ENCODE measurements at places on chromosomes 7 and 10.

- no peak for DNase-seq
These were observed 81.1 kb downstream of the ZMIZ1 start for GRCh38 chr10:79149662-79150443.

GRCh38 chr7:47047384-47047783 lies 534.5 kb downstream of the TNS3 start:
- DNase-seq, result no peak

GRCh38 chr10:129078346-129078745 lies 388.7 kb upstream of the MGMT start:
- no peak for DNase-seq

DNA sequence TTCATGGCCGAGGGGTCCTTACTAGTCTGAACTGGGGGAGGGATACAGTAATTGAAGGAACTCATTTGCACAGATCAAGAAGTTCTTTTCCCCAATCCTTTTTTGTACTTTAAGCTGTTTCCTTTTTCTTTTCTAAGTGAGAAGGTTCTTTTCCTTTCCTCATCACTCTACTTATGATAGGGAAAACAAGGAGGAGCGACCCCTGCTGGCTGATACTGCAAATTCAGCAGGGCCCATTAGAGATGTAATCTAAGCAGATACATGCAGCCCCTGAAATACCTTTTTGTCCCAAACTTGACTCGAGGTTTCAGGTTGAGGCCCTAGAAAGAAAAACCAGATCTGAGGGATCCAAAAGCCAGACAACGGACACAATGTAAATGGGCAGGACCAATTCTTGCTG lies 305.5 kb downstream of the DNAJB9 start:
- DNase-seq, result no peak

DNA sequence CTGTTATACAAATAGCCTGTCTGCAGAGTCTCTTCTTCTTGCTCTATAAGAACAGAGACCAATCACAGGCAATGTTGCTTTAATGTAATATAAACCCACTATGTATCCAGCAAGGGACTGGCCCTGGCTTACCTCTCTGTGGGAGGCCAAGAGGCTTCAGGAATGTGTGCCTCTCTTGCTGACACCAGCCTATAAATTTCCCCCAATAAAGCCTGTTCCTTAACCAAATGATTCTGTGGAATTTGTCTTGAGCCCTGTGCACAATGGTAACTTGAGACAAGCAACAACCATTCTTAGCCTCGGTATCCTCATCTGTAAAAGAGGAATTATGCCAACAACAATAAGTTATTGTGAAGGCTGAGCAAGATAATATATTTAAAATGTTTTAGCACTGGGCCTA lies 563.7 kb downstream of the GRM8 start:
- DNase-seq, result no peak

- no peak for DNase-seq
These were observed 86.9 kb upstream of the TNRC18 start for GRCh38 chr7:5510426-5511045.

- DNase-seq, result no peak
These were observed 8.2 kb upstream of the CLDN4 start for GRCh38 chr7:73822319-73823173.

DNA sequence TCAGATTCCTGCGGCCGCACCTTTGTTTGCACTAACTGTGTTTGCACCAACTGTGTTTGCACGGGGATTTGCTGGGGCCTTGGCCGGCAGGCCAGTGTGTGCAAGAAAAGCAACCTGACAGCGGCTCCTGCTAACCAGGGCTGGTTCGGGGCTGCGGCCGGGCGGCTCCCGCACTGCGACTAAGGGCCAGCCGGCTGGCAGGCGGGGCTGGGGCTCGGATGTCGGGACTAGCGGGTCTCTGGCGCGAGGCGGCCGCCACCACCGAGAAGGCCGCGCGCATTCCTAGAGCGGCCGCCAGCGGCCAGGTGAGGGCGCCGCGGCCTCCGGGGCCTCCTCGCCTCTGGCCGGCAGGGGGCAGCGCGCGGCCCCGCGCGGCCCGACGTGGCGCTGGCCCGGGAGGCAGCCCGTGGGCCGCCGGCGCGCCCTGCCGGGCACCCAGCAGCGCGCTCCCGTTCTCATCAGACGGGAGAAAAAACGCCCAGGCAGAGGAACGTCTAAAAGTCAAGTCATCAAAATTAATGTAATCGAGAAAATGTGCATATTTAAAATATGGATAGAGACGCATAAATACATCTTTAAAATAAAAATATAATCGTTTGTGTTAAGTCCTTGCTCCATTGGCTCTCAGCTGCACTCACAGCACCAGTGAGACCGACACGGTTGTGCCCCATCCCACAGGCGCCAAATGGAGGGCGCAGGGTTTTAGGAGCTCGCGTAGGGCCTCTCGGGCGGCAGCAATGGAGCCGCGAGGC lies 38.5 kb downstream of the ZNF777 start:
- DNase-seq, result peak; percentile 57

GRCh38 chr7:114934713-114935112 lies 12.8 kb downstream of the MDFIC start:
- DNase-seq, result no peak

- no peak for DNase-seq
These were observed 202.1 kb downstream of the HECW1 start for GRCh38 chr7:43314379-43315158.

- no peak for DNase-seq
These were observed 640.0 kb downstream of the IPMK start for GRCh38 chr10:57627642-57628178.

GRCh38 chr7:22802426-22802825 lies 20.2 kb downstream of the TOMM7 start:
- no peak for DNase-seq

DNA sequence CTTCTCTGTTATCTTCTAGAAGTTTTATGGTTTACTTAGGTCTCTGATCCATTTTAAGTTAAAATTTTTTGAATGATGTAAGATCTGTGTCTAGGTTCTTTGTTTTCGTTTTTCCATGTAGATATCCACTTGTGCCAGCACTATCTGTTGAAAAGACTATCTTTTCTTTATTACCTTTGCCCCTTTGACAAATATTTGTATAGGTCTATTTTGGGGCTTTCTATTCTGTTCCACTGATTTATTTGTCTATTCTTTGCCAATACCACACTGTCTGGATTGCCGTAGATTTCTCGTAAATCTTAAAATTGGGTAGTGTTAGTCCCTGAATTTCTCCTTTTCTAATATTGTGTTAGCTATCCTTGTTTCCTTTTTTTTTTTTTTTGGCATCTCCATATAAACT lies 71.4 kb upstream of the PDSS1 start:
- DNase-seq, result no peak

DNA sequence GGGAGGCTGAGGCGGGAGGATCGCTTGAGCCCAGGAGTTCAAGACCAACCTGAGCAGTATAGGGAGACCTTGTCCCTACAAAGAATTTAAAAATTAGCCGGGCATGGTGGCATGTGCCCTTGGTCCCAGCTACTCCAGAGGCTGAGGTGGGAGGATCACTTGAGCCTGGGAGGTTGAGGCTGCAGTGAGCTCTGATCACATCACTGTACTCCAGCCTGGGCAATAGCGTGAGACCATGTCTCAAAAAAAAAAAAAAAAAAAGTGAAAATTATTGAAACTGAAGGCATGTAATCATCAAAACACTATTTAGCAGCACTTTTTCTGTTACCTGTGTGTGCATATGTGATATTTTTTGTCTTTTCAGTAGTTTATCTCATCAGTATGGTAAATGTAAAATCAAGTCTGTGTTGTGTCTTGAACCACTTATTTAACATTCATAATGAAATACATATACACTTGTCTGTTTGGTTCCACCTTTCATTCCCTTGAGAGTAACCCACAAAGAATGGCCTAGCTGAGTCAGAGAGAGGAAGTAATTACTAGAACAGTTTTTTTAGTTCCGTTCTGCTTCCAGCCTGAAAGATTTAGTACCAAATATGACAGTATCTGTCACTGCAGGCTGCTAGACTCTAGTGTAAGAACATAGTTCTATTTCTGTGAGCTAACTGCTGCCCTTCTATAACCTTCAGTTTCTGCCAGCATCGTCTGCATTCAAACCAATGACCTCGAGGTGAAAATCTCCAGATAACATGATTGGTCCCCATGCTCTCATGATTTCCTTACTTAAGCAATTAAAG lies 68.6 kb downstream of the MMRN2 start:
- DNase-seq, result no peak

- DNase-seq, result no peak
These were observed 99.2 kb downstream of the ARID5B start for GRCh38 chr10:62000726-62001125.

DNA sequence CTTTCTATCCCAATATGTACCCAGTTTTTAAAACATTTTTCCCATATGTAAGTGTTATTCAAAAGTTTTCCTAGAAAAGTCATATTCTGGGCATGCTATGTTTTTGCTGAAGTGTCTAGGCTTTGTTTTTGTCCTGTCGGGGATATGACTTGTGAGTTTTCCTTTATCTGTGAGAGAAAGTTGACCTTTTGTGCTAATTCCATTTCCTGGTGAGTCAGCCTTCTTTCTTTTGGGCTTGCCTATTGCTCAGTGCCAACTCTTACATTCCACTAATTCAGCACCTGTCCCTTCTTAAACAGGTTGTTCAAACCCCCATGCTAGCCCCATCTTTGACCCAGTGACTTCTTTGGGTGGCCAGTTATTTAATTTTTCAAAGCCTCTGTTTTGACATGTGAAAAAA lies 146.2 kb downstream of the AHR start:
- no peak for DNase-seq

DNA sequence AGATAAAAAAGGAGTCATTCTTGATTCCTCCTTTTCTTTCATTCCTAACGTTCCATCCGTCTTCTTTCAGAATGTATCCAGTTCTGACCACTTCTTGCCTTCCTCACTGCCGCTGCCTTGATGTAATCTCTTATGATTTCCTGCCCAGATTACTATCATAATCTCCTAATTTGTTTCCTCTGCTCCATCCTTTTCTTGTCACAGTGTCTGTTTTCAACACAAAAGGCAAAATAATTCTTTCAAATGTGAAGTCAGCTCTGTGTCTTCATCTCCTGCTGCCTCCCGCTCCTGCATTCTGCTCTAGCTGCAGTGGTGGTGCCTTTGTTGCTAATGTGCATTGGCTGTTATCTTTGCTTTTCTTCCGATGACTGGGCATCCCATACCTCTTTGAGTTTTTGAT lies 150.9 kb downstream of the SND1 start:
- DNase-seq, result no peak

- no peak for DNase-seq
These were observed 83.7 kb downstream of the EPC1 start for GRCh38 chr10:32263300-32263699.

- DNase-seq, result no peak
These were observed 2.6 kb downstream of the ALDH18A1 start for GRCh38 chr10:95653895-95654294.

DNA sequence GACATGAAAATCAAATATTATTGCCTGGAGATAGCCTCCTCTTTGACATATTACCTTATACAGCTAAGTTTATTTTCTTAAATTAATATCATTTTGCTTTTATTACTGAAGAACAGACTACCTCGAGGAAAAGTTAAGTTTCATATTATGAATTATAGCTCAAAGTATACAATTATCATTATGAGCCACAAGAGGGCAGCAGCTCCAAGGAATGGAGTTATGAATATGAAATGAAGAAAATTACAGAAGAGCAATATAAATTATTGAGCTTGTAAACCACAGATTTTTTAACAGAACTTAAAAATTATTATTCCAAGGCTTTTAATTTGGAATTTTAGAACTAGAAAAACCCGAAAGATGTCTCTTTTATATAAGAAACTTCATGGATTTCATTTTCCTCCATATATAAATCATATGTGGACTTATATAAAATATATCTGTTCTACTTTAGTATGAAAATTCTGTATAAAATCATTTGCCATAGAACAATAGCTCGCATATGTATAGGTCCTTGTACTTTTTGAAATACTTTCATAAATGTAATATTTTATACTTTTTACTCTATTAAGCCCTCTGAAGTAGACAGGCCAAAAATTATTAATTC lies 40.1 kb downstream of the IQUB start:
- DNase-seq, result peak; percentile 3

DNA sequence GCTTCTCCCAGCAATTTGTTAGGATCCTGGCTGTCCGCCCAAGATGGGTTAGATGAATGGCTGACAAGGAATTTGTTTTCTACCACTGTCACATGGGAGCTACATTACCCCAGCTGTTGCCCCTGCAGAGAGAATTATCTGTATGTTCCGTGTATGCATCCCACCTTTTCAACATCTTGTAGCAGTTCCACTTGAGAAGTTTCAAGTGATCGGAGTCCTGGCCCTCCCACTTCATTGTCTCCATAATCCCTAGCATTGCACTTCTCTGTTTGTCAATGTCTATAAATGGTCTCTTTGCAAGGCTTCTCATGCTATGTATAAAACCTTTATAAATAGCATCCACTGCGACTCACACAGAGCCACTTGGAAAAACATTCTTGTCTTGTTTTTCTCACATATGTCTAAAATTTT lies 972.5 kb downstream of the CNTNAP2 start:
- no peak for DNase-seq

DNA sequence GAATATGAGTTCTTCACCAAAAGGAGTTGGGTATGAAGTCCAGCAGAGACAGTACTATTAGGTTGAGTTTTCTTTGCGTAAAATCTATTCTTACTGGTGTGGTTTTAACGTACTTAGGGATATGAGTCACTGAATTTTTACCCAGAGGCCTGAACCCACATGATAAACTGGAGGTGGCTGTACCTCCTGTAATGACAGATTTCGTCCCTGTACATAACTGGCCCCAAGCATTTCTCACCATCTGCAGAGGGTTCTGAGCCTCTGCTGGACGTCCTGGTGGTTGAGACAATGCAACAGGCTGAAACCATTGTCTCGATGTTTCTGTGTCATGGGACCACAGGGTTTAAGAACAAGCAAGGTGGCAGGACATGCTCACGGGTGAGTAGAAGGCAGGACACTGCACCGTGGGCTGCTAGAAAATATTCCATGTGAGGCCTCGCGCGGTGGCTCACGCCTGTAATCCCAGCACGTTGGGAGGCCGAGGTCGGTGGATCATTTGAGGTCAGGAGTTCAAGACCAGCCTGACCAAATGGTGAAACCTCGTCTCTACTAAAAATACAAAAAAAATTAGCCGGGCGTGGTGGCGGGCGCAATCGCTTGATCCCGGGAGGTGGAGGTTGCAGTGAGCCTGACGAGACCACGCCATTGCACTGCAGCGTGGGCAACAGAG lies 233.9 kb downstream of the DNAJB6 start:
- DNase-seq, result no peak

DNA sequence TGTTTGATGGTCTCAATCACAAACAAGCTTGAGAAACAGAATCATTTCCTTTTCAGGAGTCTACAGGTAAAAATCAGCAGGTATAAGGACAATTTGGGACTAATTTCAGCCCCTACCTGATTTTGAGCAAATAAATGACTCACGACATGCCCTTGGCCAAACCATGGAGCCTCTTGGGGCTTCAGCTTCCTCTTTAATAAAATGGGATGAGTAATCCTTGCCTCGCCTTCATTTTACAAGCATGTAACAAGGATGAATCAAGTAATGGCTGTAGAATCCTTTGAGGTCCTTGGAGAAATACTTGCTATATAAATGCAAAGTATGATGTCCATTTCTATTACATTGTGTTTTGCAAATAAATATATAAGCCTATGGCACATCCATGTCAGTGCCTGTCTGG lies 212.8 kb upstream of the PODXL start:
- DNase-seq, result no peak

GRCh38 chr10:132644527-132645246 lies 107.1 kb downstream of the INPP5A start:
- DNase-seq, result no peak

Data from effector memory CD4-positive, alpha-beta T cell (primary cell).